ENCODE measurements at places on chromosomes 16 and 17.

DNA sequence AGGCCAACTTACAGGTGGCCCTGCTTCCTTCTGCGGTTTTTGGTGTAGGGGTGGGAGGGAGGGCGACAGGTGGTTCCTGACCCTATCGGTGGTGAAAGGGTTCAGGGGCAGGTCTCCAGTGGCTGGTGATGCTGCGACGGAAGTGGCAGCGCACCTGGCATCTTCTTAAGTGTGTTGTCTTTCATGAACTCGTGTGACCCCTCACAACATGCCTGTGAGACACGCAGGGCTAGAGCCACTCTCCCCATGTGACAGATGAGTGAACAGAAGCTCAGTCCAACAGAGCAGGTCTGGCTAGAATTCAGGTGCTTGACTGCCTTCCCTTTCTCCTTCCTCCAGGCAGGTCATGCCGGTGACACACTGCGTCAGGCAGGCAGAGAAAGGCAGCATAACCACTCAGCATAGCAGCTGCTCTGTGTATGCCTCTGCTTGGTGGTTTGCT is 8.0 kb downstream of the TNFAIP1 start:
- DNase-seq, result no peak

DNA sequence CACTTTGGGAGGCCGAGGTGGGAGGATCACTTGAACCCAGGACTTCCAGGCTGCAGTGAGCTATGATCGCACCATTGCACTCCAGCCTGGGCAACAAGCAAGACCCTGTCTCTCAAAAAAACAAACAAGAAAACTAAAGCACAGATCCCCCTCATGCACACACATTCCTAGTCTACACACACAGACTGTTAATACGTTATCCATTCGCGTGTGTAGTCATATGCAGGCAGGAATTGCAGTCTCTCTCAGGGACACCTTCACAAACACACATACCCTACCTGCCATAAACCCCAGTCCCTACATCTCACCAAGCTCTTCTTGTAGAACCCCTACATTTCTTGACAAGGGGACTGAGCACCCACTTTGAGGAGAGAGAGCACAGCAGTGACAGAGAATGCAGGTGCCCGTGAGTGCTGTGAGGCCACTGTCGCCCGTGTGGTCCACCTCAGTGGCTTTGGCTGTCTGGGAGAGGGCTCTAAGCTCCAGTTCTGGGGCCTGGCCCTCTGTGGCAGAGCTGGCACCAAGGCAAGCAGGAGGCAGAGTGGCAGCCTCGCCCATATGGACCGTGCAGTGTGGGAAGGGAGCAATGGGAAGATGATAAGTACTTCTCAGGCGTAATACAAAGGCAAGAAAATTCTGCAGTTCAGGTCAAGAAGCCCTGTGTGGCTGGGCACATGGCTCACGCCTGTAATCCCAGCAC is 59.0 kb upstream of the RPH3AL start:
- no peak for DNase-seq

GRCh38 chr16:21628772-21629171 is 23.6 kb downstream of the IGSF6 start:
- no peak for DNase-seq

- no peak for DNase-seq
These were observed 7.1 kb upstream of the LASP1NB start for GRCh38 chr17:38918129-38918913.

DNA sequence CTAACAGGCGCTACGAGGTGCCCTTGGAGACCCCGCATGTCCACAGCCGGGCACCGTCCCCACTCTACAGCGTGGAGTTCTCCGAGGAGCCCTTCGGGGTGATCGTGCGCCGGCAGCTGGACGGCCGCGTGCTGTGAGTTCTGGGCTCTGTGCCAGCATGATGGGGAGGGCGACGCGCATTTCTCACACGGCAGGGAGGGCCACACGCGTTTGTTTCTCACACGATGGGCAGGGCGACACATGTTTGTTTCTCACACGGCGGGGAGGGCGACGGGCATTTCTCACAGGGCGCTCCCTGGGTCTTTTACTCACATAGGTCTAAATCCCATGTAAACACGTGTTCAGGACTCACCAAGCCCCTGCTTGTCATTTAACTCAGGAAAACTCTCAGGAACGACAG is 4.4 kb downstream of the GAA start:
- DNase-seq, result no peak

GRCh38 chr17:81741594-81742452 is 29.7 kb downstream of the SLC25A10 start:
- no peak for DNase-seq

- DNase-seq, result no peak
These were observed 2.1 kb upstream of the CTRL start for GRCh38 chr16:67933805-67934204.

GRCh38 chr16:88792078-88792550 is 7.1 kb upstream of the PIEZO1 start:
- no peak for DNase-seq

DNA sequence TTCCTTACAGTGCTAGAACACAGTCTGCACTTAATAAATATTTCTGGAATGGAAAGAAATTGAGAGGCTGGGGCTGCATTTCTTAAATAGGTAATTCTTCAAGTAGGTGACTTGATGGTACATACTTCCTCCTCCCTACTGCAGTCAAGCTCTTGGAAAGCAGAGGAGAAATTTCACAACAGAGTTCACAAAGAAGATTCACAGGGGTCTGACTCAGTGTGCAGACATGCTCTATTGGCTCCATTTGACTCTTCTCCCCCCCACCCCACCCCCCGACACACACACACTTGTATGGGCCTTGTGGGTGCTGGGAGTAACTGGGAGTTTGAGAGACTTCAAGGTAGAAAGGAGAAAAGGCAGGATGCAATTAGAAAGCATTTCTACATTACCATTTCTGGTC is 6.2 kb upstream of the MYOCD start:
- no peak for DNase-seq

DNA sequence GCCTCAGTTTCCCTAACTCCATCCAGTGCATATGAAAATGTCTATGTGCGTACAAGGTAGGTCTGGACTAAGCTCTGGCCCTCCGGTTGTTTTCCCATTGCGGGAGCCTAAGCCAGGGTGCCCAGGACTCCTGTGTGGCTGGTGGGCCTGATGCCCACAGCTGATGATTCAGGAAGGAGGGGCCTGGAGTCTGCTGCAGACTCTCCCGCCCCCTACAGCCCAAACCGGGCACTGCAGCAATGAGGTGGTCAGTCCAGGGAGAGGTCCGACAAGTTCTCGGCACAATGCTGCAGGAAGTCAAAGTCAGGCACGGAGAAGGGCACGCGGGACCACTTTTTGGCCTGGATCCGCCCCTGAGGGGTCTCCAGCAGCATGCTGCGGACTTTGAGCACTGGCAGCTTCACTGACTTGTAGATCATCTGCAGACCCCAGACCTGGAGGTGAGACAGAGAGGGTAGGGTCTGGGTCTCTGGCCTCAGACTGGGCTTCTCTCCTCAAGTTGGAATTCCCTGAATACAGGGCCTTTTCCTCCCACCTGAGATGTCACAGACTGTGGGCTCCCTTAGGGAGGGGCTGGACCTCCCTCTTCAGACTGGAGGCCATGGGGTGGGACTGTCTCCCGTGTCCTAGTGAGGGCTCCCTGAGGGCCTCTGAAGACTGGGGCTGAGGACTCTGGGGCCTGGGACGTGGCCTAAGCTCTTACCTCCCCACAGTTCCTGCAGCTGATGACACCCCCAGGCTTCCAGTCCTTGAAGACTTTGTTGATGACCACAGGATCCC is 3.4 kb upstream of the ZNF385C start:
- DNase-seq, result peak; percentile 52

DNA sequence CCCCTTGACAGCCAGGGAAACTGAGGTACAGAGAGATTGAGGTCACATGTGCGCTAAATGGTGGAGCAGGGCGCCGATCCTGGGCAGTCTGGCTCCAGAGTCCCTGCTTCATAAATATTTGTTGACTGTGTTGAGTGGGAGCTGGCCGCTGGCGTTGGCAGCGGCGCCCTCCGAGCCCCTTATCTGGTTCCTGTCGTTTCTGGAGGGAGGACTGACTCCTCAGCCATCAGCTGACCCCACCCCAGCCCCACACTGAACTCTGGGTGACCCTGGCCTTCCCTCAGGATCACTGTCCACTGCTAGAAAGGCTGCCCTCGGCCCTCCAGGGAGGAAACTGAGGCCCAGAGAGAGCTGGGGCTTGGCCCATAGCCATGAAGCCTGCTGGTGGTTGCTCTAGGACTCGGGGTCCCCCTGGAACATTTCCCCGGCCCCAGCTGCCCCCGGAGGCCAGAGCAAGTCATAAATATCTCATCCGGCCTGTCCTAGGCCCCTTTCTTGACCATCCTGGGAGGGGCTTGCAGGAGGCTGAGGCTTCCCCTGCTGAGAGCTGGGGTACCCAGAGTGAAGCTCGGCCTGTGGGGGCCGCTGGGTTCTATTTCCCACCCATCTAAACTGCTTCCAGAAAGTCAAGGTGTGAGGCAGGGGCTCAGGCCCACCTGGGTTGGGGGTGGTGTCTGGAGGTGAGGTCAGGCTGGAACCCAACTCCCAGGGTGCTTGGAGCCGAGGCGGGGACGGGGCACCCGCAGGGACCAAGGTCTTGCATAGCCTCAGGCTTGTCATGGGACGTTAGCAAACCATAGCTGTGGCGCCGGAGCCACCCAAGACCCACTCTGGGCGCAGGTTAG is 51.7 kb upstream of the GSE1 start:
- DNase-seq, result no peak

DNA sequence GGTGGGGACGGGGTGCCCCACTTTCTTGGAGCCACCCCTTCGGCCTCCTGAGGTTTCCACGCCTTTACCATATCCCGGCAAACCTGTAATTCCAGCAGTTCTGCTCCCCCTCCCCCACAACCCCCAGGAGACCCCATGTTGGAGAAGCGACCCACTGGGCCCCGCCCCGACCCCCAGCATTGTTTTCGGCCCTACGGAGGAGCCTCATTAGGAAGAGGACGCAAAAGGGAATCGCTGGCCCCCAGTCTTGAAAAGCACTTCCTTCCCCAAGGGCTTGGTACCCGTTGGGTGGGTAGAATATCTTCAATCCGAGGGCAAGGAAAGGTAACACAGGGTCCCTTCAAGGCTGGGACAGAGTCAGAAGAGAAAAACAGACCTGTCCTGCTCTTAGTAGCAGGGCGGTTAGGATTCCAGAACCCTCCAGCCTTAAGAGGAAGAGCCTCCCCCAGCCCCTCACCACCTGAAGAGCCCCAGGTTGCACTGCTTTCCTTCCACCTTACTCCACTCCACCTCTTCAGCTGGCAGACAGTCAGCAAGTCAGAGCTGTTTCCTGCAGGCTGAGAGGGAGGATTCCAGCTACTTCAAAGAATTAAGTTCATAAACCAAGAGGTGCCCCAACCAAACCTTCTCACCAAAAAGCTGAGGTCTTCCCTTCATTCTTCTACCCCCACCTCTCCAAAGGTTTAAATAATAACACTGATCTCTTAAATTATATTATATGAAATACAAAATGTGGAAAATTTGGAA is 803 bp upstream of the TLCD2 start:
- no peak for DNase-seq

DNA sequence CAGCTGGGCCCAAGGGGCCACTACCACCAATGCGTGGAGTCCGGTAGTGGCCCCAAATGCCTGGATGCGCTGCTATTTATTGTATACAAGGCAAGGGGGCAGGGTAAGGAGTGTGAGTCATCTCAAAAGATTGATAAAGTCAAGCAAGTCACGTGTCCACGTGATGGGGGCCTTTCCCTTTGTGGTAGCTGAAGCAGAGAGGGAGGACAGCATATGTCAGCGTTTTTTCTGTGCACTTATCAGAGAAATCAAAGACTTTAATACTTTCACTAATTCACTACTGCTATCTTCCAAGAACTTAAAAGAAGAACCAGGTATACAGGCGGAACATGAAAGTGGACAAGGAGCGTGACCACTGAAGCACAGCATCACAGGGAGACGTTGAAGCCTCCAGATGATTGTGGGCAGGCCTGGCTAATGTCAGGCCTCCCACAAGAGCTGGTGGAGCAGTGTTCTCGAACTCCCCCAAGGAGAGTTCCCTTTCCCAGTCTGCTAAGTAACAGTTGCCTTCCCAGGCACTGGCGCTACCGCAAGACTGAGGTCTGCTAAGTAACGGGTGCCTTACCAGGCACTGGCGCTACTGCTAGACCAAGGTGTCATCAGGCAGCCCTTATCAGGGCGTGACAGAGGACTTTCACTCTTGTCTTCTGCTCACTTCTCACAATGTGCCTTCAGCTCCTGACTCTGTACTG is 10.8 kb upstream of the ASB16 start:
- peak; percentile 70 for DNase-seq

GRCh38 chr16:12708266-12708665 is 95.4 kb downstream of the CPPED1 start:
- DNase-seq, result no peak

GRCh38 chr16:86213437-86214205 is 296.7 kb upstream of the FOXF1 start:
- DNase-seq, result peak; percentile 81

DNA sequence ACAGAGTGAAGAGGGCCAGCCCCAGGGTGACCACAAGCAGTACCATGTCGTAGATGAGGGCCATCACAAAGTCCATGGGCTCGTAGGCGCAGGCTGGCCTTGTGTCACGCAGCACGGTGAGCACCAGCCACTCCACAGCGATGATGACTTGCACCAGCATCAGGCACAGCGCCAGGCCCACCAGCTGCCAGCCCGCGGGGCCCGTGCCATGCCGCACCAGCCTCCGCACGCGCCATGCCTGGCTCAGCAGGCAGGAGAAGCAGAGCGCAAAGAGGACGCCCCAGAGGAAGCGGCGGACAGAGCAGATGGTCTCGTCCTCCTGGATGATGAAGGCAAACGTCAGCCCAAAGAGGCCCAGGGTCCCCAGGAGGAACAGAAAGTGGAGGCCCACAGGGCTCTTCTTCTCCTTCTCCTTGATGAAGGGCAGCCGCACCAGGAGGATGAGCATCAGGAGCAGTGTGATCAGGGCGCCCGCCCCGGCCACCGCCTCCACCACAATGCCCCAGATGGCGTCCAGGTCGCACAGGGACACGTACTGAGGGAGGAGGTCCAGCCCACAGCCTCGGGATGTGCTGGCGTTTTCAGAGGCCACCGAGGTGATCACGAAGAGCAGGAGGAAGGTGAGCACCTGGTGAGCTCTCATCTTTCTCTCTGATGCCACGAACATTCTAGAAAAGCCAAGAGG is 12.3 kb downstream of the GPRC5B start:
- no peak for DNase-seq

DNA sequence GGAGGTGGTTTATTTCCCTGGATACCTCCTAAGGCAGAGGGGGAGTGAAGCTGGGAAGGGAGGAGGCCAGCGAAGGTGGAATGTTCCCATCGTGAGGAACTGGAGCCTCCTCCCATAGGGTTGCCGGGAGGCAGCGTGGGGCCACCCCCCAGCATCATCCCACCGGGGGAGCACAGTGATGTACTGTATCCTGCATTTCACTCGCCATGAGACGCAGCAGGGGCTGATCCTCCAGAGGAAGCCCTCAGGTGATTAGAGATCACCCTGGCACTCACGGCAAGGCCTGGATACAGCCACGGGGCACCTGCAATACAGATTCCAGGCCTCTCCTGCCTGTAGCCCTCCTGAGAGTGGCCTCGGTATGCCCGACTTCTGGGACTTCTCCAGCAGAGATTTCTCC is 25.5 kb upstream of the BEAN1 start:
- no peak for DNase-seq
